Skin of body (tissue), 3 donors: ENCODE measurements at places on chromosomes 5 and 9.

- no peak for DNase-seq
Observed at GRCh38 chr5:93511445-93511844, 69.6 kb downstream of the NR2F1-AS1 start.

- DNase-seq = no peak
Observed at GRCh38 chr9:131876486-131876885, 136.6 kb upstream of the RAPGEF1 start.

- no peak for DNase-seq
Observed at GRCh38 chr5:67102708-67103107, 93.9 kb downstream of the CD180 start.

DNA sequence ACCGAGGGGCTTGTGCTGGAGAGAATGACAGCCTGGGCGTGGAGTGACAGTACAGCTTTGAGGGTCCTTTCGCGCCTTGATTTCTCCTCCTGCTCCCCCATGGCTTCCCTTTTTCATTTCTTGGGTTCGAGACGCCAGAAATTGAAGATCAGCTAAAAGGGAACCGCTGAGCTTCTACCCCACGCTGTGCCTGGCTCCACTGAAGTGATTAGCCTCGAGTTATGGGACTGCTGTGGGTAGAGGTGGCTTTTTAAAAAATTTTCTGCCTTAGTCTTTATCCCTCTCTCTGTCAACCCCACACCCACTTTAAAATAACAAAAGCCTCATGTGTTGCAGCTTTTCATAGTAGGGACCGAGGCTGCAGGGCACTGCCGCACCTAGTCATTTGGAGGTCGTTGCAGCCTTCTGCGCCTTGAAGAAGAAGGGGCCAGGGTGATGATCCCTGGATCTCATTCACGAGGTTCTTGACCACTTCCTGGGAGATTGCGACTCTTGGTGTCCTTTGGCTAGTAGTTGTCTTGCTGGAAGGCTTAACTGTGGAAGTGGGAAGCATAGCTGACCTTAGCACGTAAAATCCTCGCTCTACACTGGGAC, 603 bp downstream of the PPIP5K2 start:
- no peak for DNase-seq

GRCh38 chr9:109653470-109653869, 126.5 kb upstream of the PALM2AKAP2 start:
- no peak for DNase-seq

GRCh38 chr9:18427691-18428090, 46.3 kb upstream of the ADAMTSL1 start:
- no peak for DNase-seq

DNA sequence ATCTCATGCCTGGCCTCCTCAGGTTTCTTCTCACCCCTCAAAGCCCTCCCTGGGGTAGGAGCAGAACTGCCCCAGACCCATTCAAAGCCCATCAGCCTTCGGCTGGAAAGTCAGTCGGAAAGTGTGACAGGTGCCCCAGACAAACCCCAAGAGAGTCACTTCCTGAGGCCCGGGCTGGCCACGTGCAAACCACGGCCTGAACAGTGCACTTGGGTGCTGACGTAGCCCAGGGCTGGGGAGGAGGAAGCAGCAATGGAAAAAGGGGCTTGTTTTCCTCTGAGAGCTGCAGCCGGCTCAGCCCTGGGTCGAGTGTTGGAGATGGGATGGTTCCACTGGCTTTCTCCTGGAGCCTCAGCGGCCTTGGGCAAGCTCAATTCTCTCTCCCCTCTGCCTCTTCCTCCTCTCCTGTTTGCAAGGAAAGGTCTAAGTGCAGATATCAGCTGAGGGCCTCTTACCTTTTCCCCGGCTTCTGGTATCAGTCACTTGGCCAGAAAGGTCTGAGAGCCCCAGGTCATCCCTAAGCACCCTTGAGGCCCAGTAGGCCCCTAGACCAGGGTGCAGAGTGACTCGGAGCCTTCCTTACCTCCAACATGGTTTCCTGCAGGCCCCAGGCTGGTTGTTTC, 5.9 kb upstream of the EGR1 start:
- no peak for DNase-seq

GRCh38 chr9:103949096-103949495, 145.0 kb upstream of the SMC2 start:
- no peak for DNase-seq

- peak; percentile 48 for DNase-seq
Observed at GRCh38 chr9:85258823-85259370, 482.9 kb downstream of the AGTPBP1 start.

GRCh38 chr5:159680095-159680494, 236.2 kb upstream of the ADRA1B start:
- DNase-seq = no peak

DNA sequence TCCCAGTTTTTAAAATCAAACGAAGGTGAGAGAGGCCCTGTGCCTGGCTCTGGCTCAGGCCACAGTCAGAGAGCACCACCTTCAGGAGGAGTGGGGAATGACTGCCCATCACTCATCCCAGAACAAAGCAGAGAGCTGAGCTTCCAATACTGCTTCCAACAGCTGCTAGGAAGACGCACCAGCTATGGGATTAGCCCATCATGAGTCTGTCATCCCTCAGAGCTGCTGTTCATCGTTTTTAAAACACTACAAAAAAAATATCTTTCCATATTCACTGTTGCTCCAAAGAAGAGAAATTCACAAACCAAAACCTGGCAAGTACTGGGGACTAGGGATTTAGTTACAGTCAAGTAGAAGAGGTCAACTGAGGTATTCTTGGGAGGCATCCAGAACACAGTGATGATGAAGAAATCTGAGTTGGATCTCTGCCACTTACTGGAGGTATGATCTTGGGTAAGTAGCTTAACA, 102.4 kb downstream of the CDK5RAP2 start:
- DNase-seq = peak; percentile 49

GRCh38 chr9:108743416-108743815, 112.4 kb downstream of the ACTL7B start:
- no peak for DNase-seq

DNA sequence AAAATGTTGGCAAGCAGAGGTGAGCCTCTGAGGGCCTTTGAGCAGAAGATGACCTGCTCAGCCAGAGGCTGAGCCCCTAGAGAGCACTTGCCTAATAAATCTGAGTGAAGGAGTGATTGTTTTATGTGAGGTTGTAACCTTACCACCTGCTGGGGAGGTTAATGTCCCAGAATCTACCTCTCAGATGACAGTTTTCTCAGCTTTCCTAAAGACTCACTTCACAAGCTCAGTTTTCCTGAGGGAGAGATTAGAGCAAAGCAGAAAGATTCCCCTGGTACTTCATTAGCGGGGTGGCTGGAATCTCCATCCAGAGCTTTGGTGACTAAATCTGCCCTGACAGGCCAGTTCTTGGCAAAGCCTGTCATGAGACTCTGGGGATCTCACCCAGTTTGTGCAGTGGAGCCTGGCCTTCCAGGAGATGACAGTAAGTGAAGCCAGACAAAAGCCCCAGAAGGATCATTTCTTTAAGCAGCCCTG, 48.8 kb upstream of the GALNT10 start:
- no peak for DNase-seq

GRCh38 chr5:114223866-114224265, 138.0 kb upstream of the KCNN2 start:
- DNase-seq = no peak

- DNase-seq = no peak
Observed at GRCh38 chr5:161545344-161546094, 1.0 kb downstream of the GABRB2 start.

GRCh38 chr9:37998881-37999587, 70.0 kb downstream of the SHB start:
- DNase-seq = no peak

DNA sequence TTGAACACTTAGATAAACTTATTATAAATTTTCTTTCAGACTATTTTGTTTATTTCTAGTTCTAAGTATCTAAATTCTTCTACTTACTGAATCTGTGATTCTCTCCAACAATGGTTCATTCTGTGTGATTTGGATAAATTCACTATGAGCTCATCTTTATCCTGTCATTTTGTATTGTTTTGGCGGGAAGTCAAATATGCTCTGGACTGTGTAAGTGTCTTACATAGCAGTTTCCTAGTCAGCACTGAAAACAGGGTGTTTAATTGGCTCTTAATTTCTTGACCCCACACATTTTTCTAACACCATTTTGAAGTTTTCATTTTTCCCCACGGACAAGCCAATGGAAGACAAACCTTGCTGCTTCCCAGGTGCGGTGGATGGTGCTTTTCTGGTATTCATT, 207.0 kb upstream of the ACO1 start:
- no peak for DNase-seq

- no peak for DNase-seq
Observed at GRCh38 chr5:168409591-168410458, 76.4 kb upstream of the RARS1 start.

DNA sequence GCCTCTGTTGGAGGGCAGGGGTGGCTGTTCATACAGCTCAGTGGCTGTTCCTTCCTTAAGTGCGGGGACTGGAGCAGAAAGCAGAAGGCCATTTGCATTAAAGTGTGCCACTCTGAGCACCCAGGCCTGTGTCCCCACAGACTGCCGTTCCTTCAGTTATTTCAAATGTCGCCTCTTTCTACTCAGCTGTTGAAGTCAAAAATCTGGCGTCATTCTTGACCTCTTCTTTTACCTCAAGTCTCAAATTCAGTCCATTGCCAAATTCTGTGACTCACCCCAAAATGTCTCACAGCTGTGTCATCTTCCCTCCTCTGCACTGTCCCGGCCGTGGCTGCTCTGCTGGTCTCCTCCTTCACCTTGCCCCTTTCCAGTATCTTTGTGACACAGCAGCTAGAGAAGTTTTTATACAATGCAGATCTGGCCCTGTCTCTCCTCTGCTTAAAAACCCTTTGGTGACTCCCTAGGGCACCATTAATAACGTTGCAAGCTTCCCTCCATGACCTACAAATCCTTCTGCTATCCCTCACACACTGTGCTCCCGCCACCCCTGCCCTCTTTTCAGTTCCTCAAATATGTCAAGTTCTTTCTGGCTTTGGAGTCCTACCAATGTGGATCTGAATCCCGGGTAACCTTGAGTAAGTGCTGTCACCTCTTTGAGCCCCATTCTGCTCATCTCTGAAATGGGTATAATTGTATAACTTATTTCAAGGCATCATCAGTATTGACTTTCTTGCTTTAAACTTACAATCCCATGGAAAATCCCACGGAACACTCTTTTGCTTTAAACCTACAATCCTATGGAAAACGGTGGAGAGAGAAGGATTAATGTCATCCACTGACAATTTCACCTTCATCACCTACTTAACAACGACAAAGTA, 98.3 kb upstream of the BOD1 start:
- DNase-seq = no peak

DNA sequence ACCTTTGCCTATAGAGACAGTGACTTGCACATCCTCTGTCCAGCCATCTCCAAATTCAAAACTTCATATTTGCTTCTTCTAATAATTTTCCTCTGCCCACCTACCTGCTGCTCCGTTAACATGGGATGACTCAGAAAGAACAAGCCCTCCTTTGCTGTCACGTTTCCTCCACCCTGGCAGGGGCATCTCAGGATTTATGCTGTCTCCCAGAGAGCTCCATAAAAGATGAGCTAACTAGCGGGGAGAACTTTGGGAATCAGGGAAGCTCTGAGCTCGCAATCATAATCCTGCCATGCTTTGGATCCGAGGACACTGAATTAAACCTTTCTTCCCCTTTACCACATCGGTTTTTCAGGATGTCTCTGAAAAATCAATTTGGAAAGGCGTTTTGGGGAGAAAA, 78.4 kb upstream of the FSTL4 start:
- DNase-seq = no peak

DNA sequence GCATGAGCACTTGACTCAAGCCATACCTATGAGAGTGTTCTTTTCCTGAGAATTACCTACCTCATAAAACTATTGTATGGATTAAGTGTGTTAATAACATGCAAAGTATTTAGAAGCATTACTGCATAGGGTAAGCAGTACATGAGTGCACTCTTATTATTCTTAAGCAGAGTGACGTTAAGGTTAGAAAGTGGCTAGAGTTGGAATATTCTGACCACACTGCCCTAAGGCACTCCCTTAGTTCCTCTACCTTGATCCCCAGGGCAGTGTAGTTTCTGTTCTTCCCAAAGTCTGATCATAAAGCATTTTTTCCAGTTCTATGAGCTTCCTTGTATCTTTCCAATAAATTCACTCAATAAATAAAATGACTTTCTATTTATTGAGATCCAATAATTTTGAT, 189.2 kb downstream of the PCSK1 start:
- DNase-seq = no peak

- DNase-seq = no peak
Observed at GRCh38 chr9:120742951-120743416, 28.7 kb upstream of the MEGF9 start.

DNA sequence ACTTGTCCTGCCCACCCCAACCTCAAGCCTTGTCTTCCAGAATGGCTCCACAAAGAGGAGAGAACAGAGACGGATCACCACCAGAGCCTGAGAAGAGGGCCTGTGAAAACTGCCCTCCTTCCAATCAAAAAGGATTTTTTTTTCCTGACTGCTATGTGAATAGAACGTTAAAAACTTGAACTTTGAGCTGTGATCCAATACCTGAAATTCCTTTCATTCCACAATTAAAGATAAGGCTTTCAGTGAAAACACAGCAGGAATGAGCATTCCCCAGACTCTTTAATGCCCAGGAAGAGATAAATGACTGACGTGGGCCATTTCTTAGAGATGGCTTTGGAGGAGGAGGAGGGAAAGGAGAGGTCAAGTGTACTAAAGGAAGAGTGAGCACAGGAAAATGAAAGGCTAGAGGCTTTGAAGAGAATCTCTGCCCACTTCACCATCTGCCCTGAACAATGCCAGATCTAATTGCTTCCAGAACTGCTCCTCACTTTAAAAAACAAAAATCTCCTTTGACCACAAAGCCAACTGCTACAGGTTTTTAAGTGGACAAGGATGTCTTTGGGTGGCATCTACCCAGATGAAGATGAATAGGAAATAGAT, 177.9 kb upstream of the MAP3K1 start:
- no peak for DNase-seq

GRCh38 chr5:23332650-23333251, 174.7 kb upstream of the PRDM9 start:
- DNase-seq = no peak

GRCh38 chr9:88973281-88974045, 17.8 kb upstream of the S1PR3 start:
- DNase-seq = no peak

DNA sequence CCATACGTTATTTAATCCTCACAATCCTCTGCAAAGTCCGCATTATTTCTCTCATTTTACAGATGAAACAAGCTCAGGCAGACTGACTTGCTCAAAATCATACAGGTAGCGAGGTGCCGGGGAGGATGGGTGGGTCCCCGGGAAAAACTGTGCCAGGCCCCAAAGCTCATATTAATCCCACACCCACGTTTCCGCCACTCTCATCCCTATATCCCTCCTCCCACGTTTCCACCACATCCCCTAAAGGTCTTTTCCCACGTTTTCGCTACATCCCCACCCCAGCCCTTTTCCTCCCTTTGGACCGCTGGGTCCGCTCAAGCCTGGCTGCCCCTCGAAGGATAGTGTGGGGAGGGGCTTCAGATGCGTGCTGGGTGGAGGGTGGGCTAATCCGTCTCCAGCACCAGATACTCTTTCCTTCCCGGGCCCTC, 434 bp upstream of the FSD1L start:
- DNase-seq = no peak
